NCI-H460 (cell line): ENCODE measurements at places on chromosomes 4 and X. TPM values are rescaled to one million over a fixed set of nuclear protein-coding genes. Genes with fewer than 3 reads are reported as not detected.

Gene TDO2
- 11.4 and 17.6 TPM in 2 replicates for total RNA-seq

Gene SUPT20HL1
- not detected in 2 replicates for total RNA-seq

Gene TGIF2LX
- total RNA-seq: not detected in 2 replicates

Gene RASGEF1B
- total RNA-seq: 0.15 TPM in 1 of 2 replicates, not detected in the other

Gene NLRP2B
- total RNA-seq: not detected in 2 replicates

Gene DMRTC1
- not detected in 2 replicates for total RNA-seq

Gene RNF175
- total RNA-seq: not detected in 2 replicates

Gene TMPRSS11D
- not detected in 2 replicates for total RNA-seq

Gene RHOXF1
- not detected in 2 replicates for total RNA-seq

Gene SULT1B1
- total RNA-seq: under 0.01 TPM in 1 of 2 replicates, not detected in the other

Gene GIMD1
- not detected in 2 replicates for total RNA-seq

Gene TKTL2
- not detected in 2 replicates for total RNA-seq

Gene USP17L21
- not detected in 2 replicates for total RNA-seq

Gene IGSF1
- total RNA-seq: 0.67 and 0.72 TPM in 2 replicates

Gene GPC3
- total RNA-seq: not detected in 2 replicates

Gene PPARGC1A
- total RNA-seq: 1.5 and 2.0 TPM in 2 replicates

Gene TCEAL9
- 143 TPM in 2 replicates for total RNA-seq
